ENCODE measurements at places on chromosomes 2 and 18. TPM values are rescaled to one million over a fixed set of nuclear protein-coding genes. Genes with fewer than 3 reads are reported as not detected.

DNA sequence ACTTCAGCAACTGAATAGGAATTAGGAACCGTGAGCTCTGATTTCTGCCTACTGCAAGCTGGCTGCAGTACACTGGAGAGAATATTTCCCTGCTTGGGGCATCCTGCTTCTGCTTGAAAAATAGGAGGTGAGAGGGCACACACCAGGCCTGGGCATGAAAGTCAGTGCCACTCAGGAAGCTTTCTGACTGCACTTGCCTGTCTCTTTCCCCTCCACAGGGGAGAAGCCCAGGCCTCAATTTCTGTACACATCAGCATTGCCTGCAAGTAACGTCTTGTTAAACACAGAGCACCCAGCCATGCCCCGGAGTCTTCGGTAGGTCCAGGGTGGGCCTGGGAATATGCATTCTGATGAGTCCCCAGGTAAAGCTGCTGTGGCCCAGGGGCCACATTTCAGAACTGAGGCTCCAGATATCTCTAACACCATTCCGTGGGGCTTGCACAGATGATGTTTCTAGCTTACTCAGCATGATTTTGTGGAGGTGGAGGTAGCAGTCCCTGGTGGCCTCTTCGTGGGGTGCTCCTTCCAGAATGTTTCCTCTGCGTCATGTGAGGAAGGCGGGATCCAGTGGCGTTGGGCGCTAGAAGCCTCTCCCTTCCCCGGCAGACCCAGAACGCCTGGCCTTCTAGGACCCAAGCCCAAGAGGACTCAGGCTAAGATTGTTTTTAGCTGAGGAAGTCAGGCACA, 114.1 kb downstream of the ZBTB7C start:
- DNase-seq: no peak

DNA sequence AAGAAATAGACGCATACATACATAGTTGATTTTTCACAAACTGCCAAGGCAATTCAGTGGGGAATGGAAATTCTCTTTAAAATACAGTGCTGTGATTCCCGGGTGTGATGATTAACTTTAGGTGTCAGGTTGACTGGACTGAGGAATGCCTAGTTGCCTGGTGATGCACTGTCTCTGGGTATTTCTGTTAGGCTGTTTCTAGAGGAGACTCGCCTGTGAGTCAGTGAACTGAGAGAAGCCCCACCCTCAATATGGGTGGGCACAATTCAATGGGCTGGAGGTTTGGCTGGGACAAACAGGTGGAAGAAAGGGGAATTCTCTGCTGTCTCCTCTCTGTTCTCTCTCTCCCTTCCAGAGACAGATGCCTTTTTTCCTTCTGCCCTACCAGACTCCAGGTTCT, 187.6 kb downstream of the ARHGAP28 start:
- no peak for DNase-seq

GRCh38 chr18:58321986-58322385, 278.0 kb downstream of the NEDD4L start:
- DNase-seq: peak; percentile 71

DNA sequence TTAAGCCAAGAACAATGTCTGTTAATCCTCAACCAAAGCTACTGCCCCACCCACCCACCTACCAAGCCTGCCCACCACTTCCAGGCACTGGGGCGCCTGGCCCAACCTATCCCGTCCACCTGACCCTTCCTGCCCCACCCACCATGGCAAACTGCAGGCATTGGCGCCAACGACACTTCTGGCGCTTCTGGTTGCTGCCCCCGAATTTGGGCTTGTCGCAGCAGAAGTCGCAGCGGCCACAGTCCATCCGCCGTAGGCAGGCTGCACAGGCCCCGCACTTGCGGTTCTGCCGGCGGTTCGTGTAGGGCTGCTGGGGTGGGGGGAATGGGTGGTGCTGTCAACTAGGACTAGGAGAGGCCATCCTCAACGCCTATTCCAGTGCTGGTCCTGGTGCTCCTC, 7.3 kb downstream of the MBD1 start:
- DNase-seq: no peak

GRCh38 chr2:73939419-73939818, 12.7 kb downstream of the DGUOK start:
- DNase-seq: peak; percentile 56

GRCh38 chr2:74357627-74358026, 14.4 kb upstream of the SLC4A5 start:
- no peak for DNase-seq

- DNase-seq: no peak
Measured at GRCh38 chr18:75677696-75678455, 250.4 kb upstream of the SMIM21 start.

- DNase-seq: no peak
Measured at GRCh38 chr2:54428108-54428831, 27.9 kb upstream of the SPTBN1 start.

DNA sequence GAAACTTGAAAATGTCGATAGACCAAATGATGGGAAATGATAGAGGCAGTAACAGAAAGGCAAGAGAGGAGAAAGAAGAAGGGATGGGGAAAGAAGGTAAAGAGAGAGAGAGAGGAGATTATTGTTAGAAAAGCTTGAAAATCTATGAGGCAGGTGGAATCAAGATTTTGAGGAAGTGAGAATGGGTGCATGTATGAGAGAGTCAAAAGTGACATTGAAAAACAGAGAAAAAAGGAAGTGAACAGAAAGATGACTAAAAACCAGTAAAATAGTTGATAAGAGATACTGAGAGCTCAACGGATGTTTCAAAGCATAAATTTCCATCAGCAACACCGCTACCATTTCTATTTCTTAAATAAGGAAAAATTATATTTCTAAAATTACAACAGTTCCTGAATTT, 327.4 kb upstream of the CWC22 start:
- no peak for DNase-seq

DNA sequence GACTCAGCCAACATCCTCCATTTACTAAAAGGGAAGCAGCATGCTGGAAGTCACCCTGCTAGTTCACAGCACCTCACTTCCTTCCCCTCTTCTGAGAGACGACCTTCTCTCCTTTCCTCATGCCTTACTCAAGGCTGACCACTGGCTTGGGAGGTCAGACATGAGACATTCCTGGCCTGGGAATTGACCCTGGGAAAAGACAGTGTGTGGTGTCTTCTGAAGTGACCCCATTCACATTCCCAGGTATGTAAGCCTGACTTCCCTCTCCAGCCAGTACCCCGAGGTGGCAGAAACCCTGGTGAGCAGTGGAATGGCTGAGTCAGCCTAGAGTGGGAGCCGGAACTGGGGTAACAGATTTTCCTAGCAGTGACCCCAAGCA, 92.4 kb downstream of the PLB1 start:
- DNase-seq: no peak

- no peak for DNase-seq
Measured at GRCh38 chr18:55405475-55405874, 182.5 kb downstream of the TCF4 start.

- no peak for DNase-seq
Measured at GRCh38 chr2:210997373-210997772, 441.0 kb downstream of the CPS1 start.

DNA sequence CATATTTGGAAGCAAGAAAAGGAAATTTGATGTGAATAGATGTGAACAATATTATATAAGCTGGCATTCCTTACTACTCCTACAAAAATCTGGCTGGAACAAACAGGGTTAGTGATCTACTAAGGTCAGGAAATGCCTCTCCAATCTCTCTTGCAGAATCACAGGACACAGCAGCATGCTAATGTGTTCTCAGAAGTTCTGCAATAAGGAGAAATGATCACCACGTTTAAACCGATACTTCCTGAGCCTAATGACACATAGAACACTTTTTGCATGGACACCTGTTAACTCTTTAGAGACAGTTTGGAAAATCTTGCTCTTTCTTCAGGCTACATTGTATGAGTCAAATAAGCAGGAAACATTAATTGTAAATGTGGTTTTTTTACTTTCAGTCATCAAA, 89.6 kb upstream of the MAP3K20 start:
- DNase-seq: no peak

DNA sequence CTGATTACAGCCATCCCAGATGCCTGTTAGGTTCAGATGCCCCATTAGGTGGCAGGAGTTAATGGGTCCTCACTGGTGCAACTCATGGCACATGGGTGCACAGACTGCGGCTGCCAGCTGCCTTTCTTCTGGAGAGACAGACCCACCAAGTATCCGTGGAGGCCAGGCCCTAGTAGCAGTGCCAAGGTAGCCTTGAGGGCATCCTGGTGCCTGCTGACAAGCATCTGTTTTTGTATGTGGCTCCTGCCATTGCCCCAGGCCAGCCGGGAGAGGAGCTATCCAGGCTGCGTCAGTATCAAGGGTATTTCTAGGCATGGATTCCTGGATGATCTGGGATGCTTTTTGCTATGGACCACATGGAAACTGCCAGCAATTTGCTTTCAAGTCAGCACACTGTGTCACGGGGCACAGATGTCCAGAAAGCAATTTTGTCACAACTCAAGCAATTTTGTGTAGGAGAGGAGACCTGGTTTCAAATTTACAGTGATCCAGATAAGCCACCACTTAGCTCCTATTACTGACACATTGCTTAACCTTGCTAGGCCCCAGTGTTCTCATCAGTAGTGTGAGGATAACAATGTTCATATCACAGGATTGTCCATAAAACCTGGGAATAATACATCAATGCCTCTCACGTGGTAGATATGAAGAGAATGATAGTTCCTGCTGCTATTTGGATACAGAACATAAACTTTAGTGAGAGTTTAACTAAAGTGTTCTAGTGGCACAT, 815.1 kb upstream of the RAB6C start:
- no peak for DNase-seq

The ANKRD62 gene
- not detected for total RNA-seq

The B4GALT6 gene
- 2.6 TPM for total RNA-seq

The OSBPL6 gene
- total RNA-seq: 1.9 TPM

The GNAL gene
- 0.12 TPM for total RNA-seq

The GPR39 gene
- total RNA-seq: not detected

The TLX2 gene
- 0.52 TPM for total RNA-seq

The MOGAT1 gene
- total RNA-seq: not detected

The C2orf80 gene
- total RNA-seq: not detected
